ENCODE measurements at places on chromosomes 11 and 22. TPM values are rescaled to one million over a fixed set of nuclear protein-coding genes. Genes with fewer than 3 reads are reported as not detected.

DNA sequence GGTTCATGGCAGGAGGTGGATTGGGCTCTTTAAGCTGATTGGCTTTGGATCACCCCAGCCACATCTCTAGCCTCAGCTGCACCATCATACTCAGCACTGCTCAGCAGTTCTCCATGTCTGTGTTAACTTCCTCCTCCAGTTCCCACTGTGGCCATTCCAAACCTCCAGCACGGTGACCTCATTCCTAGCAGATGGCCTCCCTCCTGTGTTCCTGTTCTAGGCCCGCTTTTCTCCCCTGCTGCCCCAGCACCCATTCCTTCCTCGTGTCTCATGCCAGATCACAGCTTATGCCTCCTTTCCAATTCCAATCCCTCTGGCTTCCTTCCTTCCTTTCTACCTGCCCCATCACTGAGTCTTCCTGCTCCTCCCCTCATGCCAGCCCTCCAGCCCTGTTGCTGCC lies 96.1 kb downstream of the MICAL2 start:
- no peak overlapping the region for H3K27ac ChIP-seq
- H3K4me1 ChIP-seq, result peaks cover 8% of the 10 kb centered on the region
- no peak overlapping the region for H3K4me3 ChIP-seq
- no peak for DNase-seq
- H3K27me3 ChIP-seq, result no peaks in the 10 kb centered on the region
- no peaks in the 10 kb centered on the region for H3K36me3 ChIP-seq

GRCh38 chr11:8249482-8249881 lies 14.2 kb downstream of the LMO1 start:
- H3K36me3 ChIP-seq, result no peaks in the 10 kb centered on the region
- no peak overlapping the region for H3K4me3 ChIP-seq

- no peaks in the 10 kb centered on the region for H3K36me3 ChIP-seq
- H3K27ac ChIP-seq, result no peak overlapping the region
- H3K27me3 ChIP-seq, result no peaks in the 10 kb centered on the region
- no peak overlapping the region for H3K4me3 ChIP-seq
- no peaks in the 10 kb centered on the region for H3K4me1 ChIP-seq
These were observed 390.6 kb upstream of the B3GAT1 start for GRCh38 chr11:134802598-134802997.

GRCh38 chr11:103877221-103877620 lies 159.2 kb upstream of the DDI1 start:
- H3K27me3 ChIP-seq, result no peaks in the 10 kb centered on the region
- no peaks in the 10 kb centered on the region for H3K4me1 ChIP-seq
- H3K4me3 ChIP-seq, result no peak overlapping the region
- no peak for DNase-seq

- no peak for DNase-seq
- no peak overlapping the region for H3K4me3 ChIP-seq
- no peaks in the 10 kb centered on the region for H3K4me1 ChIP-seq
- H3K27me3 ChIP-seq, result no peaks in the 10 kb centered on the region
These were observed 19.9 kb downstream of the TRIOBP start for GRCh38 chr22:37716708-37717107.

- no peak overlapping the region for H3K27ac ChIP-seq
- no peak for DNase-seq
- H3K4me3 ChIP-seq, result no peak overlapping the region
- H3K4me1 ChIP-seq, result peaks cover 13% of the 10 kb centered on the region
- no peaks in the 10 kb centered on the region for H3K27me3 ChIP-seq
These were observed 22.8 kb downstream of the PITPNB start for GRCh38 chr22:27896245-27896644.

DNA sequence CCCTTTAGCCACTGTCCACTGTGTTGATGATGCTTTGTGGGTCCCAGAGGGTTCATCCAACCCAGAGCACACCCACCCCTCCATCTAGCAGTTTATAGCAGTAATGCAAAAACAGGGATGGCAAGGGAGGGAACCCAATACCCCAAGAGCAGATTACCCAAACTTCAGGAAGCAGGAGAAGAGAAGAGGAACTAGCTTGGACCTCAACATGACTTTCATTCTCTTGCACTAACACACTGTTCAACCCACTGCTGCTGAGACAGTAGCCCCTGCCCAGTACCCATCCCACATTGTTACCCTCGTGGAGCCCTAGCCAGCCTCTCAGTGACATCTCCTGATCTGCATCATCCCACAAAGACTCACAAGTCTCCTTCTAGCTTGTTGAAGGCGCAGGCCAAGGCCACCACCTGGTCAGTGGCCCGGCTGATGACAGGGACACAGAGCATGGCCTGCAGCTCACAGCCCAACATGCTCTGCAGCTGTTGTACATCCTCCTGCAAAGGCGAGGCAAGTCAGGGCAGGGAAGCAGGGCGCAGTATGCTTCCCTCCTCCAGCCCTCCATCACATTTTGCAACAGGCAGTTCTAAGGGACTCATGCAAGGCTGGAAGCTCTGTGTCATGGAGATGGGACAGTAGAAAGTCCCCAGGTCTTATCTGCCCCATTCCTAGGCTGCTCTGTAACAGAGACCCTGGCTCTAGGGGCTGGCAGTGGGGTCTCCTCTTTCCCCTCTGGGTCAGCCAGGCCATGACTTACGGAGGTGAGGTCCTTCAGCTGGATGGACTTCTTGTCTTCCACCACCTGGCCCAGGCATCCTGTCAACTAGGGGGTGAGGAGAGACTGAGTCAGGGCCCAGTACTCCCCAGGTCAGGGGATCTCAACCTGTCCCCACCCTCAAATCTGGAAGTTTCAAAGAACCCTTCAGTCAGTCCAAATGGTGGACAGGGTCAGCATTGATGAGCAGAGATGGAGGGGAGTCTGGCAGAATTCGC lies 85.5 kb downstream of the PDE2A start:
- DNase-seq, result no peak
- no peak overlapping the region for H3K27ac ChIP-seq
- no peak overlapping the region for H3K4me3 ChIP-seq
- H3K36me3 ChIP-seq, result no peaks in the 10 kb centered on the region
- H3K27me3 ChIP-seq, result peaks cover 84% of the 10 kb centered on the region

The OR8D1 gene
- not detected for polyA plus RNA-seq

The SMIM35 gene
- 0.06 TPM for polyA plus RNA-seq

The SSTR3 gene
- 0.04 TPM for polyA plus RNA-seq
